ENCODE measurements at places on chromosomes 16 and 17.

DNA sequence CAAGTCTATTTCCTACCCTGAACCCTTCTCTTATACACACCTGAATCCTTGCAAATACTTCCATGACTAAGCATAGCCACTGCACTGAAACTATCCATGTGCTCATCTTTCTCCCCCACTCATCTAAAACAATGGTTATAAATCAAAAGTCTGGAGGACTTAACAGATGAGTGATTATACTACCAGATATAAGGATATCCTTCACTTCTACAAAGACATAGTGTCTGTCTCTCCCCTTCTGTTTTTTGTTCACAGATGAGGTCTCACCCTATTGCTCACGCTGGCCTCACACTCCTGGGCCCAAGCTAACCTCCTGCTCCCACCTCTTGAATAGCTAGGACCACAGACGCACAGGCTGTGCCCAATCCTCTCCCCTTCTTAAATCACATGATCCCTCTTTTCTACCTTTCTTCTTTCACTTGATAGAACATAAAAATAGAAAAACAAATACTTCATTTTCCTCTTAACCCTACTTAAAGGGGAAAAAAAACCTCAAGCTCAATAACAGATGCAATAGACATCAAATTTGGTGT is 19.2 kb downstream of the CEP112 start:
- DNase-seq: no peak

GRCh38 chr16:89121691-89122321 is 28.2 kb downstream of the ACSF3 start:
- no peak for DNase-seq

DNA sequence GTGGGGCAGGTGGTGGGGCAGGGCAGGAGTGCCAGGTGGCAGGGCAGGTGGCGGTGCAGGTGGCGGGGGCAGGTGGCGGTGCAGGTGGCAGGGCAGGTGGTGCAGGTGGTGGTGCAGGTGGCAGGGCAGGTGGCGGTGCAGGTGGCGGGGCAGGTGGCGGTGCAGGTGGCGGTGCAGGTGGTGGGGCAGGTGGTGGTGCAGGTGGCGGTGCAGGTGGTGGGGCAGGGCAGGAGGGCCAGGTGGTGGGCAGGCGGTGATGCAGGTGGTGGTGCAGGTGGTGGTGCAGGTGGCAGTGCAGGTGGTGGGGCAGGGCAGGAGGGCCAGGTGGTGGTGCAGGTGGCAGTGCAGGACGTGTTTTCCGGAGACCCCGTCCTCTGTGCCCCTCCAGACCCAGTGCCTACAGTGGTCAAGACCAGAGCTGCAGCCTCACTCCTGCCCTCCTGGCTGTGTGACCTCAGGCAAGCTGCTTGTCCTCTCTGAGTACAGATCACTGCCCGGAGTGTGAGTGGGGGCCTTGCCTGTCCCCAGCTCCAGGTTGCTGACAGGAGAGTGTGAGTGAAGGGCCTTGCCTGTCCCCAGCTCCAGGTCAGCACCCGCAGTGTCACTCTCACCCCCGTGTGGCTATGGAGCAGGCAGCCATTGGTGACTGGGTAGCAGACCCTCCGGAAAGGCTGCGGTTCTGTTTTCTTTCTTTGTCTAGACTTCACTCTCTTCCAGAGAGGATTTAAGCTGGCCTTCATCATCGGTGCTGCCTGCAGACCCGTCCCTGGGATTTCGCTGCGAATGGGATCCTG is 16.1 kb upstream of the NPTX1 start:
- no peak for DNase-seq

DNA sequence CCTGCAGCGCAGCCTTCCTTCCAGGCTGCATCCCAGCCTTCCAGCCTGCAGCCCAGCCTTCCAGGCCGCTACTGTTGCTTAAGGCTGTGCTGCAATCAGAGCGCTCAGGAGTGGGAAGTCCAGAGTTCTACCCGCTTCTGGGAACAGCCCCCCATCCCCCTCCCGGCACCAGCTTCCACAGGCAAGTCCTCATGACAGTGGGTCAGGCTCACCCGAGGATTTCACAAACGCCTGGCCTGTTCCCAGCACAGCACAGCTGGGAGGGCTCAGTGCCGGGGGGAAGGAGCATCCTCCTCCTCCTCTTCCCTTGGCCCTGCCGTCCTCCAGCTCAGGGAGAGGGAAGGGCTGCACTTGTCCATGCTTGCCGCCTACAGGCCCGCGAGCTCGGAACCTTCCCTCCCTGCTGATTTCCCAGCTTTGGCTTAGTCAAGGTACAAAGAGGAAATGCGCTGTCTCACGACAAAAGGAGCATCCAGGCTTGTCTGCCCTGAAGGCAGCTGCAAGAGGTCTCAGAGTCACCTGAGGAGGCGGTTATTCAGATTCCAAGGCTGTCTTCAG is 8.3 kb downstream of the SOCS3 start:
- DNase-seq: no peak

- DNase-seq: no peak
Measured at GRCh38 chr16:28924399-28924761, 658 bp downstream of the RABEP2 start.

- DNase-seq: no peak
Measured at GRCh38 chr17:33806631-33807030, 448.5 kb upstream of the CCL2 start.

DNA sequence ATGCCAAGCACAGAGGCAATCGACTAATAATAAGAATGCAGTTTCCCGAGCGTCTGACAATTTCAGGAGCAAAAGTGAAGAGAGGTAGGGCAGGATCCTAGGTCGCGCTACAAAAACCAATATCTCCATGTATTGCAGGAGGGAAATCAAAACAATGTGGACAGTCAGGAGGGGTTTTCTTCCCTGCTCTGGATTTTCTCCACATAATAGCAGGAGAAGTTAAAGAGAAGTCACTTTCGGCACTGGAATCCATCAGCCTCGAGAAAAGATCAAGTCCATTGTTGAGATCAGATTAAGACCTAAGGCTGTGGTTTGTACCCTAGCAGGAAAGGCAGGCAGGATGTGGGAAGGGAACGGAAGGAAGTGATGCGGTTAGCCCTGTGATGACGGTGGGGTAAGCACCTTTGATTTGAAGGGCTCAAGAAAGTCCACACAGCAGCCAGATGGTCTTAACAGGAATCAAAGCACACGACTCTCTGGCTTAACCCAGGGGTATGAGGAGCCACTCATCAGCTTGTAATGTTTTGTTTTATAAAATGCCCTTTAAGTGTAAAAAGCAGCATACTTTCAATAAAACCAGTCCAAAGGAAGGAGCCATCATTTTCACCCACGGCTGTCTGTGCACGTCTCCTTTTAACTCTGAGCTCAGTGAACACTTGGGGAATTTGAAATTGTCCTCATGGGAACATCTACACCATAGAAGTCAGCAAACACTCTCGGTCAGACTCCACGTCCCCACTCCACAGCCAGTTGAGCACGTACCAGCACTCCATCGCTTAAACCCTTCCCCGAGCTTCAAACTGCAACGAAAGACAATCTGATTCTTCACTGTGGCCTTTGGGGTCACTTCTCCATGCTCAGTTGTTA is 15.8 kb upstream of the AKTIP start:
- DNase-seq: peak; percentile 85

GRCh38 chr16:85148931-85149330 is 36.7 kb upstream of the CIBAR2 start:
- no peak for DNase-seq

- DNase-seq: no peak
Measured at GRCh38 chr17:32161506-32162365, 19.4 kb downstream of the RHOT1 start.

- no peak for DNase-seq
Measured at GRCh38 chr17:8957721-8958120, 7.8 kb downstream of the PIK3R5 start.

- no peak for DNase-seq
Measured at GRCh38 chr17:41343029-41343428, 7.6 kb downstream of the KRT33A start.

DNA sequence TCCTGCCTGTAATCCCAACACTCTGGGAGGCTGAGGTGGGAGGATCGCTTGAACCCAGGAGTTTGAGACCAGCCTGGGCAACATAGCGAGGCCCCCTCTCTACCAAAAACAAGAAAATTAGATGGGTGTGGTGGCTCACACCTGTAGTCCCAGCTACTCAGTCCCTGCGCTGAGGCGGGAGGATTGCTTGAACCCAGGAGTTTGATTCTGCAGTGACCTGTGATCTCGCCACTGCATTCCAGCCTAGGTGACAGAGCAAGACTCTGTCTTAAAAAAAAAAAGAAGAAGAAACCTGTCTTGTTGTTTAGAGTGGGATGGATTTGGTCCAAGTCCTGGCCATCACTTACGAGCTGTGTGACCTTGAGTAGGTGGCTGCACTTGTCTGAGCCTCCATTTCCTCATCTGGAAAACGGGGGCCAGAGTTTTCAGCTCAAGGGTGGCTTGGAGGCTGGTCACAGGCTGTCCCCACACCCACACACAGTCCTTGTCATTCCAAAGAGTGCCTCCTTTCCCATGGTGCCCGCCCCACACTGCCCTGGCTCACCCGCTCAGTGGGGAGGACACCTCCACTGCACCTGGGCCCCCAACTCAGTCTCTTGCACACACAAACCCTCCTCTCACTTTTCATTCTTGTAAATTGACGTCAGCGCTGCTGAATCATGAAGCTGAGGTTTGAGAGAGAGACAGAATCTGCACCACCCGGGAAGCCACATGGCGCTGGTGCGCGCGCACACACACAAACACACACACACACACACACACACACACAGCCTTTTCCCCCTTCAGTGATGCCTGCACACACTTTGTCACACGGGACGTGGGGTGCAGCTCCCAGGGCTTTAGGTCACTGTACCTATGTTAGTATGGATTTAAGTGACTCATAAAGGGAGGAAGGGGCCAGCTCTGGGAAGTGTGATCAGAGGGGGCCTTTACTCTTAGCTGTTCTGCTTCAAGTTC is 4.2 kb downstream of the SOCS1 start:
- DNase-seq: peak; percentile 44

DNA sequence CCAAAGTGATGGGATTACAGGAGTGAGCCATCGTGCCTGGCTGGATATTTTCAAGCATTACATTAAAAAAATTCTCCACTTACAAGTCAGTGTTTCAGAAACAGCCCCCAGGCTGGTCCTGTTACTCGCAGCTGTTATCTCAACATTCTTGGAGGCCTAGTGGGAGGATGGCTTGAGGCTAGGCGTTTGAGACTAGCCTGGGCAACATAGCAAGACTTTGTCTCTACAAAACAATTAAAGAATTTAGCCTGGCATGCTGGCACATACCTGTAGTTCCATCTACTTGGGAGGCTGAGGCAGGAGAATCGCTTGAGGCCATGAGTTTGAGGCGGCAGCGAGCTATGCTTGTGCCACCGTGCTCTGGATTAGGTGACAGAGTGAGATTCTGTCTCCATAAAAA is 26.5 kb upstream of the SPNS3 start:
- no peak for DNase-seq

- DNase-seq: peak; percentile 93
Measured at GRCh38 chr16:30985401-30986128, 558 bp downstream of the HSD3B7 start.

- DNase-seq: no peak
Measured at GRCh38 chr17:79279320-79279719, 204.7 kb downstream of the ENGASE start.

DNA sequence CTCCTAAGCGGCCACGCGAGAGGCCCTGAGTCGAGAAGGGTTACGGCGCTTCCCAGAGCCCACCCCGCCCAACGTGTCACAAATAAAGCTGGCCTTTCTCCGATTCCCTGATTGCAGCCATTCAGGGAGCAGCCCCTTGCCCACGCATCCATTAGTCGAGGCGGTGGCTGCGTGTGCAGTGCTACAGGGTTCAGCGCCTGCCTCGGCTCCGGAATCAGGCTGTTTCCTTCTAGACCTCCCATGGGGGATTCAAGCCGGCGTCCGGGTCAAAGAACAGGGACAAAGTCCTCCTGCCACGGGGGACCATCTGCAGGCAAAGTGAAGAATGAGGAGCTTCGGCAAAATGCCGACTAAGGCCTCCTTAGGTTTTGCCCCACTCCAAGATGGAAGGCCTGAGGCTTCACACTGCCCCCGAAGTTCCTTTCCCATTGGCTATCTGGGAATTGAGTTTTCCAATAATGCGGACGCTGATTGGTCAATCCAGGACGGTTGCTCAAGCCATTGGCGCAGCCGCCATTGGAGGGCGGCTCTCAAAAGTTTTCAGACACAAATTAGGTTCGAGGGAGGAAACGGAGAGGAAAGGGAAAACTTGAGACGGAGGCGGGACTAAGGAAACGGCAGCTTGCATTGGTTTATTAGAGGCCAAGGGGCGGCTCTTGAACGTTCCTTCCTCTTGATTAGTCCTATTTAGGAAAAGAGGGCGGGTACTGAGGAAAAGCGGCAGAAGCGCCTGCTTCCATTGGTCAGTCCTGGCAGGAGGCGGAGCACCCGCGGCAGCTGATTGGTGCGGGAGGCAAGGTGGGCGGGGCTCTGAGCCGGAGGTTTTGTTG is 430 bp upstream of the KATNB1 start:
- DNase-seq: peak; percentile 100

DNA sequence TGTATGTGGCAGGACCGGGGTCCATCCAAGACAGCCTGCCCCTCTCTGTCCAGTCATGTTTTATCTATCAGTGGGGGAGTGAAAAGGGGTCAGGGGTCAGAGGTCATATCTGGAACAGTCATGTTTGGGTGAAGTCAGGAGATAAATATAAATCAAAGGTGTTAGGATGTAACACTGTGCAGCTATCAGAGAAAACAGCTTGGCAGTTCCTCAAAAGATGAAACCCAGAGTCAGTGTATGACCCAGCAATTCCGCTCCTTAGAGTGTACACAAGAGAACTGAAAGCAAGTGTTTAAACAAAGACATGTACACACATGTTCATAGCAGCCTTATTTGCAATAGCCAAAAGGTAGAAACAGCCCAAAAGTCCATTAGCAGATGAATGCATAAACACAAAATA is 361.3 kb downstream of the FOXL1 start:
- no peak for DNase-seq

DNA sequence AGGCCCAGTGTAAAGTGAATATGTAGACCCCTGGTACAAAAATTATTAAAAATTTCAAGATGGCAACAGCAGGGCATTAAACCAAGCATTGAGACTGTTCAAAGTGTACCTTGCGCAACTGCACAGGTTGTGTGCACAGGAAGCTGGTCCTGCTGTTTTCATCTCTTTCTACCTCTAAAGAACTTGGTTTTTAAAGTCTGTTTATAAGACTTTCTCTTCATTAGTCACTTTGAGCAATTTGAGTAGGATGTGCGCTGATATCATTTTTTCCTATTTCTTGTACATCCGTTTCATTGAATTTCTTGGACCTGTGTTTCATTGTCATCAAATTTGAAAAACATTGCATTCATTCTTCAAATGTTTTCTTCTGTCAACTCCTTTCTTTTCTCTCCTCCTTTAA is 16.8 kb upstream of the PMP22 start:
- no peak for DNase-seq

GRCh38 chr17:40251576-40251975 is 32.5 kb downstream of the WIPF2 start:
- no peak for DNase-seq

Measured in RPMI8226 (cell line).